Stimulated activated CD8-positive, alpha-beta memory T cell treated with anti-CD3 and anti-CD28 coated beads, Interleukin-2, amount 100 ng/mL, for 1 hour (primary cell): ENCODE measurements at places on chromosomes 5 and 9.

- no peak for DNase-seq
Measured at GRCh38 chr9:91297306-91297705, 64.4 kb downstream of the AUH start.

DNA sequence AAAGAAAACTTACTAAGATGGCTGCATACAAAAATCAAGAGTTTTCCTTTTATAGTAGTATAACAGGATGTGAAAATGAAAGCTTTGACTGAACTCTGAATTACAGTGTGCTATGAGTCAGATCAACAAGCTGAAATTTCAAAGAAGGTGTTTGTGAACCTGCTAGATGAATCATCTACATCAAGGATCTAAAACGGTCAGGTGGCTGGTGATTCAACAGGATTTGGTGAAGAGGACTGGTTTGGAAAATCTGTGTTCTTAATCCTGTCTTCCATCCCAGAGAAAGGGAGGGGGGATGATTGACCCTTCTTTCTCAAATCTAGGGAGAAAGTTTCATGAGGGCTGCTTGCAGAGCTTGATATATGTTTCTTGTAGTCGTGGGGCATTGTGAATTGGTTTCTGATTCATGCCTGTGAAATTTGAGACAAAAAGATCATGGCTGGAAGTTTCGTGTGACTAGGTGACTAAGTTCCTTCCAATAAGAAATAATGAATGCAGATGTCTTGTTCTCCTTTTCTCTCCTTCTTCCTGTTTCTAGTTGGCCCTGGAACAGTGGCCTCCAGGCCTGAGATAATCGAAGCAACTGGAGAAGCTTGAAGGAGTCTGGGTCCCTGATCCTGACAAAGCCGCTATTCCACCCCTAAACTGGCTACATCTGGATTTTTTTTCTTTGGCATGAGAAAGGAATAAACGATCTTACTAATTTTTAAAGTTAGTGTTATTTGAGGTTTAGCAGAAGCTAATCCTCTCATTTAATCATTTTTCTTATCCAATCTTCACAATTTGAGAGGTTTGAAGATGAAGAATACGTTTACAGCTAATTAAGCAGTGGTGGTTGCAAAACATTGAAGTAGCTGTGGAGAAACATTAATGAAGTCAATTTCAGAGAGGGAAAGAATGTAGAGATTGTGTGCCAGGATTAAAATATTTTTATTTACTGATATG is 67.2 kb downstream of the MRPS30 start:
- DNase-seq = no peak

DNA sequence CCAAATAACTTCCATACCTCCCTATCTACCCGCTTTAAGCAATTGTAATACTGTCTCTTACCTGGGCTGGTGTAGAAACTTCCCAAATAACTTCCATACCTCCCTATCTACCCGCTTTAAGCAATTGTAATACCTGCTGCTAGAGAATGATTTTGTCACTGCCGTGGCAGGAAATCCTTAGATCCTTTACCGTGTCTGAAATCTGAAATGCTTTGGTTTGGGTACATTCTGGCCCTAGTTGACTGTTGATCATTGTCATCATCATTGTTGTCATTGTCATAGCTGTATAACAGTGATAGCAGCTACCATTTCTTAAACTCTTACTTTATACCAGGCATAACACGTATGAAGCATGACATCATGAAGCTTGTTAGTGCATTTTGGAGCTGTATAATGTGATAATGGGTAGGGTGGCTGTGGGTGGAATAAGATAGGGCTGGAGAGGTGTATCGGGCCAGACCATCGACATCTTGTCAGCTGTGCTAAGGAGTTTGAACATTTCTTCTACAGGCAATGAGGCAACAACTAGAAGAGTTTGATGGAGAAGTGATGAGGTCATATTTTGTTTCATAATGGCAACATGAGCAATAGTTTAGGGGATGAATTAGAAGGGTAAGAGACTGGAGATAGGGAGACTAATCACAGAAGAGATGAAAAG is 15.7 kb downstream of the PIP5K1B start:
- DNase-seq = no peak

DNA sequence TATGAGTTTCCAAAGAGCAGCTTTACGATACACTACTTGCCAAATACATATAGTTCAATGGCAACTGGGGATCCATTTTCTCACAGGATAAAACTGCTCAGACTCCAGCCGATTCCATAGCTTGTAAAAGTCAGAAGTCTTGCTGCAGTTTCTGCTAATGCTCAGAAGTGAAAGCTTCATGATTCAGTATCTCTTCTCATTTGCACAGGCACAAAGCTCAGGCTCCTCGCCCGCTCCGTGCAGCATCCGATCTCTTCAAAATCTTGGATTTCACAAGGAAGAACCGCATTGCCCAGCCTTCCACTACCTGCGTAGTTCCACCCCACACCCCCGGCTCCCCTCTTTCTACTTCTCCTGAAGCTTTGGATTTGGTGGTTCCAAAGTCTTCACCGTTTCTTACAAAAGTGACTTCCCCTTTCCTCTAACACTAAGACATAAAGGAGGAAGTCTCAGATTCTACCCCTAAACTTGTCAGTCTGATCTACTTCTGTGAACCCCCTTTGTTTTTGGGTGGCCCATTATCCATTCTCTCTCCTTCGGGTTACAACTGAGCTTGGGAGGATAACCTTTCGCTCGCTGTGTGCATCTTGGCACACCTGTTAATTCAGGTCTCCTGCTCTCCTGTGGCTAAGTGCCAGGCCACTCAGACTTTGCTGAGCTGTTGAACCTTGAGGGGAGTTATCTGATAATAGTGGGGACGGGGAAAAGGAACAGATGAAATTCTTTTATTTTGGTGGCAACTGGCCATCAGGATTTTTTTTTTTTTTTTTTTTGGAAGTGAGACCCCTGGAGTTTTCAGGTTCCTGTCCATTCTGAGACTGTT is 194.1 kb downstream of the GNA14 start:
- DNase-seq = no peak

- no peak for DNase-seq
Measured at GRCh38 chr9:137459601-137460362, 648 bp upstream of the NSMF start.

DNA sequence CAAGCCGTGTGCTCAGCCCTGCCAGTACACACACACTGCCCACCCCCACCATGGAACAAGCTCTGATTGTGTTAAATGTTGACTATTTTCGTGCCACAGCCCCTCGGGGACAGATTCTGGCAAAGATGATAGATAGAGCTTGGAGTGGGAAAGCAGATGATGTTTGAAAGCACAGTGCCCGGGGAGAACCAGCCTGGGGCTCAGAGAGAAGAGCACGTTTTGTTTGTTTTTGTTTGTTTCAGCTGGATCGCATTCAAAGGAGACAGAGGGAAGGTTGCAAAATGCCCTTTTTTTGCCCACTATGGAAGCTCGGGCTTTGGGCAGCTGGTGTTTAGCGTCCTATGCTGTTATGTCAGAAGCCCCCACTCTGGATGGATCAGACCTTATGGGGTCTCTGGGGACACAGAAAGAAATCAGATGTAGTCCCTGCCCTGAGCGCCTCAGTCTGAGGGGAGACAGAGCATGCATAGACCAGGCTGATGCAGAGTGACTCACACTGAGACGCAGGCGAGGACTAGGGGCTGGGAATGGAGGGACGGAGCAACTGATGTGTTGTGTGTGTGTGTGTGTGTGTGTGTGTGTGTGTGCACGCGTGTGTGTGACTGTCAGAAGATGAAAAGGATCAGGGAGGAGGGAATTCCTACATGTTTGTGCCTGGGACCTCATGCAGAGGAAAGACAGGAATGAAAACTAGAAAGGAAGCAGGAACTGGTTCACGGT is 229.7 kb downstream of the MELK start:
- no peak for DNase-seq
